Neural crest cell (in vitro differentiated cells): ENCODE measurements at places on chromosomes 16 and 17.

DNA sequence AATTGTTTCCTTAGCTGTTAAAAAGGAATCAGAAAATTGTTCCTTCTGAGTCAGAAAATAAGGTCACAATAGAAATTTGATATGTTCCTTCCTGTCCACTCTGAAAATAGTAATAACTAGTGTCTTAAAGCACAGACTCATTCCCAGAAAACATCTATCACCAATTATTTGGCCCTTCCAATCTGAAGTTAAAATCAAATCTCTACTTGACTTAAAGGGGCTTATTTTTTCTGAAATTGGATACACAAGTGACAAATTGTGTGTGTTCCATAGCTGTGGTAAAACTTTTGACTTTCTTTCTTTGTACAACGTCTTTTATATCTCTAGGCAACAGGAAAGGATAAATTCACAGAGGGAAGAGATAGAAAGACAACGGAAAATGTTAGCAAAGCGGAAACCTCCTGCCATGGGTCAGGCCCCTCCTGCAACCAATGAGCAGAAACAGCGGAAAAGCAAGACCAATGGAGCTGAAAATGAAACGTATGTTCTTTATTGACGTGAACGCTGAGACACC is 54.5 kb upstream of the MRC2 start:
- no peak for DNase-seq

GRCh38 chr17:56292578-56292977 is 139.3 kb downstream of the ANKFN1 start:
- no peak for DNase-seq

DNA sequence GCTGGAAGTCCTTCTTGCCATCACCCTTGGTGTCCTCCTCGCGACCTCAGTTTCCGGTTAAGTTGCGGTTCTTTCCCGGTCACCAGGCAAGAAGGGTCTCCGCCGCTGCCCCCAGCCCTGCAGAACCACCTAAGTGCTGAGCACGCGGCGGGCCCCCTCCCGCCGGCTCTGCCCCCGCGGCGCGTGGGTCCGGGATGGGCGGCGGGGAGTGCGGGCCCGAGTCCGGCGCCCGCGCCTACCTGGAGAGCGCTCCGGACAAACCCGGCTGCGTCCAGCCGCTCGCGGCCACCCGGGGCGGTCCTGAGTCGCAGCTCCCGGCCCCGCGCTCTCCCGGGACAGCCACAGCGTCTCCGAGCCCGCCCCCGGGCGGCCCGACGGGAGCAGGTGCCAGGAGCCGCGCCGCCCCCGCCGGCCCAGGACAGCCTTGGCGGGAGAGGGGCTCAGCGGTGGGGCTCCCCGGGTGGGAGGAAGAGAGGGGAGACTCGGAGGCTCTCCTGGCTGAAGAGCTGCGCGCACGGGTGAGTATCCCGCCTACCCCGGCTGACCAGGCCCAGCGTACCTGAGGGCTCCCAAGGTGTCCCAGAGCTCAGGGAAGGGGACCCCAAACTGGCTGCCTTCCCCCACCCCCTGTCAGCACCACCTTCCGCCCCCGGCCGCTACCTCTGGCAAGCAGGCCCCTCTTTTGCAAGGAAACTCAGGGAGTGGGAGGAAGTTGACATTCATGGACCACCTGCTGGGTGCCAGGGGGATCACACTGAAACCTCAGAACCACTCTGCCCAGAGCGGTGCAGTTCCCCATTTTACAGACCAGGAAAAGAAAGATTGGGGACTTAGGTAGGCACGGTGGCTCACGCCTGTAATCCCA is 22.2 kb upstream of the C17orf113 start:
- DNase-seq = peak; percentile 24

- DNase-seq = no peak
Measured at GRCh38 chr17:57916925-57917858, 38.0 kb downstream of the CUEDC1 start.

DNA sequence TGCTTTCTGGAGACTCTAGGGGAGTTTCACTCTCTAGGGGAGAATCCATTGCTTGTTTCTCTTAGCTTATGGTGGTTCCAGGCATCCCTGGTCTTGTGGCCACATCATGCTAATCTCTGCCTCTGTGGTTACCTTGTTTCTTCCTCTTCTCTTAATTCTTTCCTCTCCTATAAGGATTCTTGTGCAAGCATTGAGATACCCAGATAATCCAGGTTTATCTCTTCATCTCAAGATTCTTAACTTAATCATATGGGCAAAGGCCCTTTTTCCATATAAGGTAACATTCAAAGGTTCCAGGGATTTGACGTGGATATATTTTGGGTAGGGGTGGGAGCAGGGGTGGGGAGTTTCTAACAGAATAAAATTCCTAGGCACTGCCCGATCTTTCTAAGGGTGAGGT is 32.6 kb downstream of the FAM20A start:
- DNase-seq = no peak

- no peak for DNase-seq
Measured at GRCh38 chr16:2816751-2817339, at the start of gene PRSS21. TSS of gene PRSS21 (plus strand) at chr16:2817237. CDS start at chr16:2817269, 32 bp downstream.

- no peak for DNase-seq
Measured at GRCh38 chr17:28544402-28545140, 7.9 kb downstream of the UNC119 start.

- no peak for DNase-seq
Measured at GRCh38 chr16:67942510-67943255, 1.2 kb downstream of the LCAT start.

GRCh38 chr17:60535382-60536279 is 9.6 kb upstream of the APPBP2 start:
- no peak for DNase-seq

- no peak for DNase-seq
Measured at GRCh38 chr16:68696514-68696913, 40.6 kb upstream of the CDH1 start.

DNA sequence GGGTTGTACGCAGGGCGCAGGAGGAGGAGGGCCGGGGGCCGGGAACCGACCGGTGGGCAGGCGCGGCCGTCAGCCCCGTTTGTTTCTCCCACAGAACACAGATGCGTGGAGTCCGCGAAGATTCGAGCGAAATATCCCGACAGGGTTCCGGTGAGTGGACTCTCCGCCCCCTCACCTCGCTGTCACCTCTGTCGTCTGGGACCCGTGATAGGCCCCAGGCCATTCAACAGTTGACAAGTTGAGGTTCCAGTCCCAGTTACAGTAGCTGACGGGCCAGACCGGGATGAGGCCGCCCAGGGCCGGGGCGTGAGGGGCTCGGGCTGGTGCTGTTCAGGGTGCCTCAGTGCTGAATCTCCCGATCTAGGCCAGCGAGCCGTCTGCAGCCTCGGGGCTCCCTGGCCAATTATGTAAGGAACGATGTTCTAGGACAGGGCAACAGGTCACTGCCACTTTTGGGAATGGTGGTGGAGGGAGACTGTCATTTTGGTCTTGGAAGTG is 628 bp downstream of the GABARAPL2 start:
- DNase-seq = no peak

DNA sequence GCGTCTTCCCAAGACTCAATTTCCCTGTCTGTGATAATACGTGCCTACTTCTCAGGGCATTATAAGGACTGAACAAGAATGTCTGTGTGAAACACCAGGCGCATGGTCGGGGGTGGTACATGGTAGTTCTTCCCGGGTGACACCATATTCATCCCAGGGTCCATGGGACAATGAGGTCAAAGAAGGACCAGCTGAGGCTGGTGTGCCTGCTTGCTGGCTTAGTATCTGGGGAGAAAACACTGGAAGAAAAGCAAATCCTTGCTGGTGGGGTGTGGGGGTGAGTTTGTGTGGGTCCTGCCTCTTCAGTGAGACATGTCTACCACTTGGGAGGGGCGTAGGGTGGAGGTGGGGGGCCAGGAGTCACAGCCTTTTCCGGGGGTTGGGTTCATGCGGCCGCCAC is 174.2 kb downstream of the RAB11FIP4 start:
- no peak for DNase-seq

DNA sequence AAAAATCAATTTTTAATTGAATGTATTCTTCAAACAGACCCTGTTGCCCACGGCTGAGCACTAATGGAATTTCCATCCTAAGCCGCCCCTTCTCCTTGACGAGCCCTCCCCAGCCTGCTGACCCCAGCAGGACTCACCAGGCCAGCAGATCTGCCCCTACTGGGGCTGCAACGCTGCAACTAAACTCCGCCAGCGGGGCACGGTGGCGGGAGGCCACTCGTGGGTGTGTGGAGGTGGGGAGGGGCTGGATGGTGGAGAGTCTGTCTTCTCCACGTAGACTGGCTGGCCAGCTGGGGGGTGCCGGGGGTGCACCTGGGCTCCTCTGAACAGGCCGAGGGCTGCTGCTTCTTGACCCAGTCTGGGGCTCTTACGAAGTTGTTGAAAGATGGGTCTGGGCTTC is 67.8 kb downstream of the ENGASE start:
- no peak for DNase-seq

- no peak for DNase-seq
Measured at GRCh38 chr17:77924757-77925336, 33.7 kb upstream of the TNRC6C start.

DNA sequence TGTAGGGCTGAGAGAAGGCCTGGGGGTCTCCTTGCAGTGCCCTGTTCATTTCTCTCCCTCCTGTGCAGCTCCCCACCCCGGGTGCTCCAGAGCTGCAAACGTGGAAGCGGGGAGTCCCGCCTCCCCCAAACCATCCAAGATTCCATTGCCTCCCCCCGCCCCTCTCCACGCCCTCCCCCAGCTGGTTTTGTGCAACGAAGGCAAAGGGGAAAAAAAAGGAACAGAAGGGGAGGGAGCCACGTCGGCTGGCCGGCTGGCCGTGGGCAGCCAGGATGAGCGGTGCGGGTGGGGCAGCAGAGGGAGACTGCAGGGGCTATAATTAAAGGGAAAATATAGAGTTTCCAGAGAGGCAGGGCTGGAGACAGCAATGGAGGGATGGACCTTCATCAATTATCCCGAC is 1.7 kb upstream of the COL1A1 start:
- no peak for DNase-seq

- no peak for DNase-seq
Measured at GRCh38 chr16:11250091-11250785, 5.8 kb downstream of the SOCS1 start.

DNA sequence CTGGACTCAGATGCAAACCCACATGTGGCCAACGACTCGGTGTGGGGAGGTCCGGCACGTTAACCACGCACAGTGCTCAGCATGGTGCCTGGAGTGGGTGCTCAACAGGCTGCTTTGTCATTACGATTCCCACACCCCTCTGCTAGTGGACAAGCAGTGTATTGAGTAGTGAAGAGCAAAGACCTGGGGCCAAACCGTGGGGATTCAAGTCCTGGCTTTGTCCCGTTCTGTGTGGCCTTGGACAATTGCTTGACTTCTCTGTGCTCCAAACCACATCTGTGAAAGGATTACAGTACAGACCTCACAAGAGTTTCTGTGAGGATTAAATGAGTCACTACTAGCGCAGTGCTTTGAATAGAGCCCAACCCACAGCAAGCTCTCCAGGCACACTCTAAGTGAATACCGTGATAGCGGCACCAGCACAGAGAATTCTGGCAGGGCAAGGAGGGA is 33.8 kb downstream of the TRPV2 start:
- no peak for DNase-seq

GRCh38 chr17:55458978-55459377 is 37.3 kb upstream of the MMD start:
- DNase-seq = no peak

DNA sequence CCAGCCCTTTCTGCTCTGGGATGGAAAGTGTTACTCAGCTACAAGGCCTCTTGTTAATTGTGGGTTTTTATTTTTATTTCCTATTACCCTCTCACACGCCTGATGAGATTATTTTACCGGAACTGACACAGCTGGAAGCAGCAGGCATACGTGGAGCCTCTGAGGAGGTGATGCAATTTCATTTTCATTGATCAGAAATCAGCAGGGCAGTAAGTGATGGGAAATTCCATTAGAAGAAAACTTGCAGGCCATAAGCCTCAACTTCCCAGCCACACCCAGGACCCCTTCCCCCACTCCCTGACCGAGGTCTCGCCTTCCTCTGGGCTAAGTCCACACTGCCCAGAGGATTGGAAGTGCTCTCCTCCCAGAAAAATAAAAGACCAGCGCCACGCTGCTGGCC is 69.7 kb downstream of the ZFHX3 start:
- DNase-seq = no peak

DNA sequence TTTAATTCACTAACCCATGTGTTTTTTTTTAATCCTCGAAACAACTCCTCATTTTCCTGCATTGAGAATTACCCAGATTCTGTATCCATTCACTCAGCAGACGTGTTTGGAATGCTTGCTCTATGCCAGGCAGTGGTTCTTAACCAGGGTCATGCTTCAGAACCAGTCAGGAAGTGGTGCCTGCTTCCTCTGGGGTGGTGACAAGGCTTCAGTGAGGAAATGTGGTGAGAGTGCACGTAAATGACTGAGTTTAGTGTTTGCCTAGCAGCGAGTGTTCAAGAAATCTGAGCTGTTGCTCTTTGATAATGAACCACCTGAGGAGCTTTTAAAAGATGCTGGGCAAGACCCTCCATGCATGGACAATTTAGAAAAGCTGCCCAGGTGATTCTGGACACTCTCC is 9.9 kb downstream of the ZFP90 start:
- no peak for DNase-seq

- no peak for DNase-seq
Measured at GRCh38 chr17:39701784-39702422, 2.0 kb downstream of the ERBB2 start.

DNA sequence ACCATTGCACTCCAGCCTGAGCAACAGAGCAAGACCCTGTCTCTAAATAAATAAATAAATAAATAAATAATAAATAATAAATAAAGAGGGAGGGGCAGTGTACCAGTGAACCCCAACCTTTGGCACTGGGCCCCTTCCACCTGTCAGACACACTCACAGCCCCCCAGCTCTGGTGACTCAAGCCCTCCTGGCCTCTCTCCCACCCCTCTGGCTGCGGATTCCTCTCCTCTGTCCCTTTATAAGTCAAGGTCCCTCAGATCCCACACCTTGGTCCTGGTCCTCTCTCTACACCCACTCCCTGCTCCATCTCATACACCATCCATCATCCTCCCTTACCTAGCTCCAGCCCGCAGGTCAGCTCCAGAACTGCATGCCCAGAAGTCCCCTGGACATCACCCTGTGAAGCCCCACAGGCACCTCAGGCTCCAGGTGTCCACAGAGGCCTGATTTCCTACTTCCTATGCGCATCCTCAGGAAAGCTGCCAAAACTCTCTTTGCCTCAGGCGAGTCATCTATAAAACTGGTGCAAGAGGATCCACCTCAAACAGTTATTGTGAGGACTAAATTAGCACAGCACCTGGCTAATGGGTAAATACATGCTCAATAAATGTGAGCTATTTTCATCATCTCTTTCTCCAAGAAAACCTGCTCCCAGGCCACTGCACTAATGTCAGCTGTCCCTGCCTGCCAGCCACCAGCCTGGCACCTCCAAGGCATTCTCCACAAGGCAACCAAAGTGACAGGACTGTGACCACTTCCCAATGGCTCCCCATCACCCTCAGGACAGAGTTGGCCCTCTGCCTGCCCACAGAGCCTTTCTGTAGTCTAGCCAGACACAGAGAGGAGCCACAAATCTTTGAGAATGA is 46.8 kb downstream of the BEAN1 start:
- no peak for DNase-seq

GRCh38 chr17:44637066-44637465 is 19.2 kb upstream of the MEIOC start:
- DNase-seq = no peak

- DNase-seq = no peak
Measured at GRCh38 chr16:48284772-48285409, 37.6 kb upstream of the ABCC11 start.
